ENCODE measurements at places on chromosomes 2 and 18.

GRCh38 chr2:34652636-34653035 is 1053.5 kb upstream of the FAM98A start:
- DNase-seq: no peak

GRCh38 chr2:8368463-8368862 is 313.4 kb upstream of the ID2 start:
- no peak for DNase-seq

- DNase-seq: no peak
These were observed 10.9 kb downstream of the ANKRD23 start for GRCh38 chr2:96832754-96833507.

GRCh38 chr2:230166557-230167170 is 53.1 kb downstream of the SP110 start:
- no peak for DNase-seq

- no peak for DNase-seq
These were observed 16.2 kb downstream of the DIPK1C start for GRCh38 chr18:74440808-74441427.

DNA sequence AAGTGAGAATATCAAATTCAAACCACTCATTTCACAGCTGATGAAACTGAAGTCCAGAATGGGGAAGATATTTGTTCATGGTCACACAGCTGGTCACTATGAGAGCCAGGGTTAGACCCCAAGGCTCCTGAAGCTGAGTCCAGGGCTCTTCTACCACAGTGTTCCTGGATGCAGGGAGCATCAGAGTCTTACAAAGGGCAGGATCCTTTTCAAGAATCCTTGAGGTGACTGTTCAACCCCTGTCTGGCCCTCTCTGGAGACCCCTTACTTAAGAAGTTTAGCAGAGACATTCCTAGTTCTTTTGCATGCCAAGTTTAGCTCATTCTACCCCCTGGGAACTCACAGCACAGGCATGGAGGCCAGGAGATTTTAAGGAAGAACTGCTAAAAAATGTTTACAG is 15.7 kb downstream of the PROKR1 start:
- DNase-seq: no peak

DNA sequence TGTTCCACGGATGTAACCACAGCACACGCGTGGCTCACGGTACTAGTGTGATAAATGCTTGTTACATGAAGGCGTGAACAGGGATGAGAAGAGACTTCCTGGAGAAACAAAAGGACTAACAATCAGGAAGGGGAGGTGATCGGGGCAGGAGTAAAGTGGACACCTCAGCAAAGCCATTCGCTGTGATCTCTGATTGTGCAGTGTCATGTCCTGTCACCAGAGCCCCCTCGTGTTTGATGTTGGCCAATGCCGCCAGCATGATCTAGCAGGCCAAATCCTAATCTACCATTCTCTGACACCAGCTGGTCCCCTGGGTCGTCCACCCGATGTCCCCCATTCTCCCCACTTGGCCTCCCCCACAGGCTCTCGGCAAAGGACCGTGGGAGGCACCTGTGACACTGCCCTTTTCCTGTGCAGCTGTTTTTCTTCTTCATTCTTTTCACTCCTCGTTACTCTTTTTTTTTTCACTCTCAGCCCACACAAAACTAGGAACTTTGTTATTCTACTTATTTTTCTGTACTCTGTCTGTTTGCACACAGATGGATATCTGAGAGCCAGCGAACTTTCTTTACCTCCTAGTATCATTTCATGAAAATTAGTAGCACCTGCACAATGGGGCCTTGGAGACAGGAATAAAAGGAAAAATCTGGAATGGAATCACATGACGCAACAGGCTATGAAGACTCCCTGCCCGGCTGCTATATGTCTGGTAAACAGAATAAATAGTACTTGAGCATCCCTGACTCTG is 146.8 kb downstream of the TGIF1 start:
- DNase-seq: peak; percentile 80

DNA sequence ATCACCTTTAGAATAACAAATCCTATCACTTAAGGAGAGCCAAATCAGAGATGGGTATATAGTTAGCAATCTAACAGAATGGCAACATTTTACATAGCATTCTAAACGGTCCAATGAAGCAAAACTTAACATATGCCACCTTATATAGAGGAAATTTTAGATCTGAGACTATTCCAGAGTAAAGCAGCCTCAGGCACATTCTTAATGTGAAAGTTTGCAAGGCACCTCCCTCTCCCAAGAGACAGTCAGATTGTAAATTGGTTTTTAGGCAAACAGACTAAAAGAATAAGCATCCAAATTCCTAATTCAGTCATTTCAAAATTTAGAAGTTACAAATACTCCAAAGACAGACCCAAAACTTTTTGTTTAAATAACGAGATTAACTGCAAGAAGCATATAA is 292.9 kb downstream of the STK39 start:
- DNase-seq: no peak

DNA sequence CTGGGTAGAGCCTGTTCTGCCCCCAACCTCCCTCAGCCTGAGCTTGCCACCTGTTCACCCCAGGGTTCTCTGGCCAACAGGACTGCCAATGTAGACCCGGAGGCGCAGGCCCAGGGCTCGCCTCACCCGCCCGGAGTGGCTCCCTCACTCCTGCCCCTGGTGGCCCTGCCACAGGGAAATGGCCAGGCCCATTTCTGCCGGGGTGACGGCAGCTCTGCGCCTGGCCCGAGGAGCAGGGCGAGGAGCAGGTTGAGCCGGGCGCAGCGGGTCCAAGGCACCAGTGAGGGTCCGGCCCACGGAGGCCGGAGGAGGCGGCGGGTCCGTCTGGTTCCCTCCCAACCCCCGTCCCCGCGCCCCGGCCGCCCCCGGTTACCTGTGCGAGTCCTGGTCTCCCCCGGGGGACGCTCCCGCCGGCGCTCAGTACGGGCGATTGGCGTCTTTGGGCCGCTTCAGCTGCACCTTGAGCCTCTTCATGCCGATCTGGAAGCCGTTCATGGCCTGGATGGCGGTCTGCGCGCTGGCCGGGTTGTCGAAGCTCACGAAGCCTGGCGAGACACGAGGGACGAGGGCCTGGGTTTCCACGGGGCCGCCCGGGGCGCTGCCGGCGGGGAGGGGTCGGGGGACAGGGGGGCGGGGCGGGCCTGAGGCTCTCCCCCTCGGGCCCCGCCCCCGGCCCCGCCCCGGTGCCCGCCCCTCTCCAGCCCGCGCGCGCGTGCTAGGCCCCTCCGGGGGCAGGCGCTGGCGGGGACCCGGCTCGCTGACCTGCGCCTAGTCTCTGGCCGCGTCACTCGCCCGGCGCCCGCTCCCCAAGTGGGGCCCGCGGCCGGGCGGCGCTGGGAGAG is 312.0 kb downstream of the CELF4 start:
- no peak for DNase-seq

DNA sequence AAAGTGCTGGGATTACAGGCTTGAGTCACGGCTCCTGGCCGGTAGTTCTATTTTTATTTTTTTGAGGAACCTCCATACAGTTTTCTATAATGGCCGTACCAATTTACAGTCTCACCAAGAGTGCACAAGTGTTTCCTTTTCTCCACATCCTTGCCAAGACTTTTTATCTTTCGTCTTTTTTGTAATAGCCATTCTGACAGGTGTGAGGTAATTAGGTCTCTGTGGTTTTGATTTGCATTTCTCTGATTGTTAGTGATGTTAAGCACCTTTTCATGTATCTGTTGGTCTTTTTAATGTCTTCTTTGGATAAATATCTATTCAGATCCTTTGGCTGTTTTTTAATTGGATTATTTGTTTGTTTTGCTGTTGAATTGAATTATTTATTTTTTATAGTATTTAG is 9.3 kb downstream of the ARMC9 start:
- no peak for DNase-seq

DNA sequence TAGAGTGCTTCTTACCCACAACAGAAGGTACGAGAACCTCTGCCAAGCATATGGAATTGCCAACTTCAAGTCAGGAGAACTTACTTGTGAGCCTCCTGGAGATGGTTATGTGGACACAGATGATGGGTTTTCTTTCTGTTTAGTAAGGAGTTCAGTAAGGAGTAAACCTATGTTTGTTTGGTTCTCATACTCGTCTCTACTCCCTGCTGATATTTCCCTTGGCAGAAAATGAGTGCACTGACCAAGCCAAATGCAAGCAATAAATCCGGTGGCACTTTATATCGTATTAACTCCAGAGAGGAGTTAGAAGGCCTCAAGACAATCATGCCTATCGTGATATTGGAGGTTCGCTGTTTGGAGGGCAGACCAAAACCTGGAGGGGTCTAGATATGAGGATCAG is 83.2 kb upstream of the CYP1B1 start:
- DNase-seq: no peak

GRCh38 chr18:56036741-56037140 is 448.7 kb upstream of the TCF4 start:
- no peak for DNase-seq

DNA sequence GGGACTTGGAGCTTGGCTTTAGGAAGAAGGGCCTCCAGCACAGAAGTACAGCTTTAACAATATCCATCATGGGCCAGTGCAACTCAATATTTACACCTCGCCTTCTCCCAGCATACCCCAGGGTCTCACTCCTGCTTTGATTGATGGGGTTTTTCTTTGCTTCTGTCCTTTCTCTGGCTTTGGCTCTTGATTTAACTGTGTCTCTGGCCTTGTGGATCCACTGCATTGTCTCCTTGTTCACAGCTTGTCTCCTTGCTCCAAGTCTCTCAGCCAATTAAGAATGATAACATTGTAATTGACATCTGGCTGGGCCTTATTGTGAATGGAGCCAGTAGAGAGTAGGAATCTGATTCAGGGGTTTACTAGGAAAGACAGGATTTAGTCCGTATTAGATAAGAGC is 1019.5 kb downstream of the TMEM182 start:
- DNase-seq: no peak

- peak; percentile 70 for DNase-seq
These were observed 16.3 kb downstream of the CROCC2 start for GRCh38 chr2:240922245-240922981.

DNA sequence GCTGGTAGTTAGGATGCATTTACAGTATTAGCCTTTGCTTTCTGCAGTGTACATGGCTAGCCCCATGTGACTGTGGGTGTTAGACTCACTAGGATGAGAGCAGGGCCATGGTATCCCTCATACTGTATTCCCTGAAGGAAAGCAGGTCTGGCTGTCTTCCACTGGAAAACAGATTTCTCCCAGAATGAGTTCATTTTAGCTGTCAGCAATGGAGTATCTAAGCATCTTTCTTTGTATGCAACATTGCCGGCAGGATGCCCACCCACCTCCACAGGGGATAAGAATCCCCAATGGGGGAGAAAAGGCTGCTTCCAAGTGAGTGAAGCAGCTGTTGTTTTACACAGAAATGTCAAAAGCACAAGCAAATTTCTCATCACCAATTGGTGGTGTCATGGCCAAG is 142.7 kb upstream of the KLHL14 start:
- no peak for DNase-seq

DNA sequence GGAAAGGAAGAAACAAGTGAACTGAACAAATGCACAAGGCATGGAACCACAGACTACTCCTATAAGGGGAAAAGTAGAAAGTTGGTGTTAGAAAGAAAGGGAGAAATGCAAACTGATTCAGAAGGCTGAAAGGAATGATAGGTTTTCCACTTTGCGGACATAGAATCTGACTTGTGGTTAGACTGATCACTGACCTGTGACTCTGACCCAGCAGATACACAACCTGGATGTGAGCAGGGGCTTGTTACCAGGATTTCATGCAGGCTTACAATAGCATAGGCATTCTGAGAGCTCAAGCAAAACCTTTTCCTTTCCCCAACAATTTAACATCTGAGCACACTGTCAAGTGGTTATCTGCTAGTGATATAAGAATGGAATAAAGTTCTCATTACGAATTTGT is 237.0 kb upstream of the CDH20 start:
- DNase-seq: no peak

DNA sequence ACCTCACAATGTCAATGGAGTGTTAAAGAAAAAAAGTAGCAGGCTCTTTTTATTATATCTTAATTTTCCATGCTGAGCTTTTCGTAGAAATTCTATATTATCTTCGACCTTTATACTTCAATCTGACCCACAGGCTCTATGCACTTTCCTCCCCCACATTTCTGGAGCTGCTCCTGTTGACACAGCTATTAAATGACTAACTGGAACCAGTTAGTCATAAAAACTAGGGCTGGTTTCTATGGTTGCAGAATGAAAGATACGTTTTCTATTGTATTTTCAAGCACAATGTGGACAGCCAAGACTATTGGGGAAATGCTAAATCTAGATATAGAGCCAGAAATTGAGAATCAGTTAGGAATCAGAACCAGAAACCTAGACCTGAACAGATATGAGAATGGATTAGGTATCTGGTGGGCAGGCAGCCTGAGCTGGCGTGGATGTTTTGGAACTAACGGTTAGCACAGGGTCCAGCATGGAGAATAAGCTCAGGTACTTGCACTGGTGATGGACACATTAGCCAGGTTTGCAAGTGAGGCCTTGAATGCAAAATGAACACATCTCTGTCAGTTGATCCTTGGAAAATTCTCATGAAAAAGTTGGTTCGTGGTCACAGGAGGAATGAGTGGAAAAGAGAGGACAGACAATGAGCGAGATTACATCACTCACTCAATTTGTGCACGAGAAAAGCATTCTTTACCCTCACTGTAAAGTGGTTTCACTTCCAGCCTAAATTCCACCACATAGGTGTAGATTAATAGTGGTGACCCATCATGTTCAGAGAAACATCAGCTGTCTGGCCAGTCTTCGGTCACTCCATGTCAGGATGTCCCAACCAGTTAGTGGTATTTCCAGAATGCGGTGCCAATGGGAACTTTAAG is 144.6 kb upstream of the EPHA4 start:
- no peak for DNase-seq

- DNase-seq: no peak
These were observed 18.5 kb downstream of the RRM2 start for GRCh38 chr2:10140841-10141610.

DNA sequence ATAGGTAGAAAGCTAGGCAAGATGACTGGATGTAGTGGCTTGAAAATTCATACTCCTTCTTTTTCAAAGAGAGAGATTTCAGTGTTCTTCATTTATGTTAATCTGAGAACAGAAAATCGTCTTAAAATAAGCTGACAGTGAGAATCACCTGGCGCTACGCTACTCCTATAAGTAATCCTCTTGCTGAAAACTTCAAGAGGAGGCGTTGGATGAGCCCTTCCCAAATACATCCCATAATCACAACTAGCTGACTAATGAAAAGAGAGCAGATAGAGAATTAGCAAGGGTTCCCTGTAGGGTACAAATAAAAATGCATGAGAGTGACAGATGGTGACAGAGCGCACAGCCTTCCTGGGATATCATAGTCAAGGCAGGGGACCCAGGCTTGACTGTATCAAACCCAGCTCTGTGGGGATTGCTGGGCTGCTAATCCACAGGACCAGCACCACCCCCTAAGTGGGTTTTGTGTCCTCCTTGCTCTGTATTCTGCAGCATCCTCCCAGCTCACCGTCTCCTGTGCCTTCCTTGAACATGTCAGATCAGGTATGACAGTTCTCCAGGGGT is 280.2 kb downstream of the SP3 start:
- DNase-seq: no peak
